ENCODE measurements at places on chromosomes 3 and 15. TPM values are rescaled to one million over a fixed set of nuclear protein-coding genes. Genes with fewer than 3 reads are reported as not detected.

Gene SLC2A2
- total RNA-seq: not detected

Gene CHRNA7
- 0.73 TPM for total RNA-seq

Gene GRAMD2A
- total RNA-seq: 0.20 TPM

Gene LRRIQ4
- total RNA-seq: not detected

Gene NTRK3
- total RNA-seq: not detected

Gene DLEC1
- not detected for total RNA-seq

Gene C3orf18
- 0.74 TPM for total RNA-seq

Gene CCR9
- not detected for total RNA-seq

Gene B3GNT5
- 27.4 TPM for total RNA-seq

Gene TM4SF4
- total RNA-seq: not detected

Gene CHDH
- 0.07 TPM for total RNA-seq

Gene ALPK3
- total RNA-seq: 30.7 TPM

Gene INKA1
- 12.7 TPM for total RNA-seq

Measured in mammary microvascular endothelial cell (primary cell).